Activated naive CD8-positive, alpha-beta T cell treated with anti-CD3 and anti-CD28 coated beads, Interleukin-2, amount 10 ng/mL, durations not matched to agents 7 days and 5 days (primary cell): ENCODE measurements at places on chromosomes 1 and 21. TPM values are rescaled to one million over a fixed set of nuclear protein-coding genes. Genes with fewer than 3 reads are reported as not detected.

DNA sequence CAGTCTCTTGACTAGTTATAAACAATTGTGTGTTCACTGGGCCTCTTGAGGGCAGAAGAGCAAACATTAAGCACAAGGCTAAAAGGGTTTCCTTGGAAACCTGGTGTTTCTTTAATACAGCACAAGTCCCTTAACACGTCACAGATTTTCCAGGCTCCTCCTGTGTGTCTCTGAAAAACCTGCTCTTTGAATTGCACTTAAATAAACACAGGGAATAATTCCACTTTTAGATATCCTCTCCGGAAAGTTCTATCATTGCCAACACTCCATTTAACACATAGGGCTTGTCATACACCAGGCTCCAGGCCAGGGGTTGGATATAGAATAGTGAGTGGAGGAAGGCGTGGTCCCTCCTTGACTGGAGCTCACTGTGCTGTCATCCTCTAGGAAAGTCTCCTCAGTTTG, 442.6 kb downstream of the DSCAM start:
- H3K4me1 ChIP-seq: no peaks in the 10 kb centered on the region
- DNase-seq: no peak
- H3K4me3 ChIP-seq: no peak overlapping the region
- no peaks in the 10 kb centered on the region for H3K27me3 ChIP-seq

DNA sequence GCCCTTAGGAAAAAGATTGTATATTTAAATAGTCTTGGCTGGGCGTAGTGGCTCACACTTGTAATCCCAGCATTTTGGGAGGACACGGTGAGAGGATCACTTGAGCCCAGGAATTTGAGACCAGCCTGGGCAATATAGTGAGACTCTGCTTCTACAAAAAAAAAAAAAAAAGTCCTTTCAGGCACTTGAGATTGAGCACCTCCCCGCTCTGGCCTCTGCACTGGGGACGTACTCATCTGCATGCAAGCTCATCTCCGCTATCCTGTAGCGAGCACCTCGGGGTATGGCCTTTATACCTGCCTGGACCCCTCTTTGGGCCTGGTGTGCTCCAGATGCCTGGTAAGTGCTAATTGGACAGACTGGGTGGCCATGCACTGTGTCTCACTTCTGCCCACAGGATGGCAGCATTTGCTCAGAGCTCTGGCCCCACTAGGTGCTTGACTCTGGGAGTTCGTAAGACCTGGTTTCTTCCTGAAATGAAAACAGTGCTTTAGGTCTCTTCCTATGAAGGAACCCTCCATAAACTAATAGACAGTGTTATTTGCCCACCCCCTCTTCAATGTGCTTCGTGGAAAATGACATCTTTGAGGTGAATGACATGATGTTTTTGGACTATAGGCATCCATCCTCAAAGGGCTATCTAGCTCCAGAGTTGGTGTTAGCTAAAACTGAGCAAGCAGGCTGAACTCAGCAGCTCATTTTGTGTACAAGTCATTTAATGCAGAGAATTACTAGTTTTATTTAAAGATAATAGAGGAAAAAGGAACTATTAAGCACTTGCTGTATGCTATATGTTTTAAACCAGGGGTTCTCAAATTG, 61.7 kb upstream of the ADAR start:
- no peak overlapping the region for H3K4me3 ChIP-seq
- peaks cover 6% of the 10 kb centered on the region for H3K4me1 ChIP-seq
- peak; percentile 73 for DNase-seq
- no peak overlapping the region for H3K27ac ChIP-seq

DNA sequence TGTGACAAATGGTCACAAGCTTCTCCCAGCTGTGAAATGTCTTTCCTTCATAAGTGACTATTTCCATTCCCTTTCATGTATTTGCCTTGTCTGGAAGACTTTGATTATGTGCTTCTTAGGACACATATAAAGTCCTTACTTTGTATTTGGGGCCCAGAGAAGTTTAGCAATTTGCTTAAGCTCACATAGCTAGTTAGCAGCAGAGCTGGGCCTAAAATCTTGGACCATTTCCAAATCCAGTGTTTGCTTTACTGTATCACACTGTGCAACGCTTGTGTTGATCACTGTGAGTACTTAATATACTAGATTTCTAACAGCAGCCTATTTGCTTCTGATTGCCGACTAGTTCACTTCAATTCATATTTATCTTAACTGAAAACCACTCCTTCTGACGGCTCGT, 2.2 kb upstream of the KCNA3 start:
- H3K4me1 ChIP-seq: peaks cover 15% of the 10 kb centered on the region
- no peak overlapping the region for H3K4me3 ChIP-seq
- peaks cover 31% of the 10 kb centered on the region for H3K36me3 ChIP-seq
- no peak overlapping the region for H3K27ac ChIP-seq

GRCh38 chr1:205920861-205921569, 22.2 kb downstream of the SLC26A9 start:
- H3K36me3 ChIP-seq: no peaks in the 10 kb centered on the region
- DNase-seq: no peak
- no peaks in the 10 kb centered on the region for H3K4me1 ChIP-seq
- H3K27ac ChIP-seq: no peak overlapping the region

Gene CRYZ
- 19.6 TPM for total RNA-seq

- H3K27me3 ChIP-seq: peaks cover 7% of the 10 kb centered on the region
- H3K4me3 ChIP-seq: no peak overlapping the region
- H3K4me1 ChIP-seq: no peaks in the 10 kb centered on the region
- no peaks in the 10 kb centered on the region for H3K36me3 ChIP-seq
- DNase-seq: no peak
- H3K27ac ChIP-seq: no peak overlapping the region
Observed at GRCh38 chr1:247471445-247472016, 13.6 kb upstream of the OR2B11 start.

Gene TEX35
- total RNA-seq: not detected

Gene TMEM61
- total RNA-seq: not detected

DNA sequence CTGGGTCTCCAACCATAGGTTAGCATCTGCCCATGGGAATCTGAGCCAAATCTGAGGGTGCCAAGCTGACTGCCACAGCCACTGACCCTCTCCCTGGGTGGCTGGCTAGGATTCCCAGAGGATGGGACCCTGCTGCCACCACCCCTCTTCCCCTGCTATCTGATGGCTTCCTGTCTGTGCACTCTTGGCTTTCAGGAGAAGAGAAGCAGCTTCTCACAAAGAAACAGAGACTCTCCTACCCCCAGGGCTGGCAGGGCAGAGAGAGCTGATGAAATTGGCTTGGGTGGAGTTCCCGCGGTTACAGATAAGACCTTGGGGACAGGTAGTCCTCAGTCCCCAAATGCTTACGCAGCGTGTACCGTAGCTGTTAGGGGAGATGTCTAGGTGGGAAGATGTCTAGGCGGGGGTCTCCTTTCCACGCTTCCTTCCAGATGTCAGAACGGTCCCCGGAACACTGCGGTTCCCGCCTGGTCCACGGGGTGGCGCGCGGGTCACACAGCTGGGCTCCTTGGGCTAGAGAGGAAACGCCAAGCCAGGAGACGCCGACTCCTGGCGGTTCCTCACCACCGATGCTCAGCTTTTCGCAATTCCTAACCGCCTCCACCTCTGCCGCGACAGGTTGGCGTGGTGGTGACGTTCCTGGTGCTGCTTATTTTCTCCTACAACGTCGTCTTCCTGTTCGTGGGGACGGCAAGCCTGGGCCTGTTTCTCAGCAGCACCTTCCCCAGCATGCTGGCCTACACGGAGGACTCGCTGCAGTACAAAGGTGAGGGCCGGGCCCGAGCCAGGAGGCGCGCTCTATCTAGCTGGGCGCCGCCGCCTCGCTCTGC, 40.1 kb downstream of the ELK4 start:
- no peaks in the 10 kb centered on the region for H3K27me3 ChIP-seq
- peaks cover 25% of the 10 kb centered on the region for H3K4me1 ChIP-seq
- peak overlapping the region; percentile 89 for H3K4me3 ChIP-seq

DNA sequence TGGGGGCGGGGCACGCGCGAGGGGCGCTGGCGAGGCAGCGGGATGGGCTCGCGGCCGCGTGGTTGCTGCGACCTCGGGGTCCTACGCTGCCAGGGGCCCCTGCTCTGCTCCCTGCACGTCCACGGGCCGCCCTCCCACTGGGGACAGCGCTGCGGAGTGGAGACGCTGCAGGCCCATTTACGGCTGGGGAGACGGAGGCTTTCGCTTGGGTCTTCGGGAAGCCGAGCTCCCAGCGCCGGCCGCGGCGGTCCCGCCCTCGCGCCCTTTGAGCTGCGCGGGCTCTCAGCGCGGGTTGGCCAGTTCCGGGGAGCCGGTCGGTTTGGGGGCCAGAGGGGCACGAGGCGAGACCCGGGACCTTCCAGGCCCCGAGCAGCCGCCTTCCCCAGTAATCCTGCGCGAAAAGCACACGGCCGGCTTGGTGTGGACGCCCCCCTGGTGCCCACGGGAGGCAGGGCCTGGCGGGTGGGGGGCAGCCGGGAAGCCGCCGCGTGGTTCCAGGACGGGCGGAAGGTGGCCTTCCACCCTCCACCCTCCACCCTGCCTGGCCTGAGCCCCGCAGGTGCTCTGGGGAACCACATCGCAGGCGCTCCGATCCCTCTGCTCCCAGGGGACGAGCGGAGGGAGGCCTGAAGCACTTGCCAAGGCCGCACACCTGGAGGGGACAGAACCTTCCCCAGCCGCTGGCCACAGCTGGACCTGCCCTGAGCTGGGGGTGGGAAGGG, 570 bp upstream of the PEX10 start:
- peak overlapping the region; percentile 92 for H3K4me3 ChIP-seq
- H3K4me1 ChIP-seq: peaks cover 29% of the 10 kb centered on the region
- H3K27me3 ChIP-seq: no peaks in the 10 kb centered on the region

GRCh38 chr1:91073299-91073698, 51.5 kb upstream of the ZNF644 start:
- H3K27me3 ChIP-seq: no peaks in the 10 kb centered on the region
- no peaks in the 10 kb centered on the region for H3K4me1 ChIP-seq
- no peak overlapping the region for H3K27ac ChIP-seq
- H3K4me3 ChIP-seq: no peak overlapping the region
- H3K36me3 ChIP-seq: no peaks in the 10 kb centered on the region

Gene THEM5
- not detected for total RNA-seq

DNA sequence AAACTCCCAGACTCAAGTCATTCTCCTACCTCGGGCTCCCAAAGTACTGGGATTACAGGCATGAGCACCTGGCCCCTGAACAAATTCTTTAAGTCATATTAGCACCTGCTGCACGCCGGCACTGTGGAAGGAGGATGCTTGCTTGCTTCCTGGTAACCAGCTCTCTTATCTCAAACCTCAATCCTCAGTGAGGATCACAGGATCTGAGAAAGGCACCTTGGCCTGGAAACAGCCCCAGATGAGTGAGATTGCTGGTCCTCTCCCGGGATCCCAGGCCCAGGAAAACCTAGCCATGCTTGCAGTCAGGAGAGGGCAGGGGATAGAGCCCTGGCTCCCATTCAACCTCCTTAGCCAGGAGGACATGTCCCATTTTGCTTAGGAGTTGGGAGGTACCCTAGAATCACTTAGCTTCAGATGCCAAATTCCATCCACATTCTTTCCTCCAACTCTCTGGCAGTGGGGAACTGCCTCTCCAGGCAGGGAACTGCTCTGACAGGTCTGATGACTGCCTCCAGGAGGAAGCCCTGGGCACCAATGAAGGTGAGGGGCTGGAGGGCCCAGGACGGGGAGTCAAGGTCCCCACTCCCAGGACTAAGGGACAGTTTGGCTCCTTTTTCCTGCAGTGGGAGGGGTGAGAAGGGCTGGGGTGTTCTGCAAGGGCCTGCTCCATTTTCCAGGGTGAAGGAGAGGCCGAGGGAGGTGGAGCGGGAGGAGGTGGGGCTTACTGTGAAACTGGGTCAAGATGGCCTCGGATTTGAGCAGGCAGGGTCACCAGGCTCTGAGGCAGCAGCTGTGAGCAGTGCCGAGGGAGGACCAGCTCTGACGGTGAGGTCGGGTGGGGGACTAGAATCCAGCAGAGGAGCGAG, 9.5 kb downstream of the GPR37L1 start:
- H3K27ac ChIP-seq: no peak overlapping the region
- H3K4me3 ChIP-seq: no peak overlapping the region
- no peak for DNase-seq
- peaks cover 6% of the 10 kb centered on the region for H3K4me1 ChIP-seq

Gene FCMR
- total RNA-seq: 159 TPM

DNA sequence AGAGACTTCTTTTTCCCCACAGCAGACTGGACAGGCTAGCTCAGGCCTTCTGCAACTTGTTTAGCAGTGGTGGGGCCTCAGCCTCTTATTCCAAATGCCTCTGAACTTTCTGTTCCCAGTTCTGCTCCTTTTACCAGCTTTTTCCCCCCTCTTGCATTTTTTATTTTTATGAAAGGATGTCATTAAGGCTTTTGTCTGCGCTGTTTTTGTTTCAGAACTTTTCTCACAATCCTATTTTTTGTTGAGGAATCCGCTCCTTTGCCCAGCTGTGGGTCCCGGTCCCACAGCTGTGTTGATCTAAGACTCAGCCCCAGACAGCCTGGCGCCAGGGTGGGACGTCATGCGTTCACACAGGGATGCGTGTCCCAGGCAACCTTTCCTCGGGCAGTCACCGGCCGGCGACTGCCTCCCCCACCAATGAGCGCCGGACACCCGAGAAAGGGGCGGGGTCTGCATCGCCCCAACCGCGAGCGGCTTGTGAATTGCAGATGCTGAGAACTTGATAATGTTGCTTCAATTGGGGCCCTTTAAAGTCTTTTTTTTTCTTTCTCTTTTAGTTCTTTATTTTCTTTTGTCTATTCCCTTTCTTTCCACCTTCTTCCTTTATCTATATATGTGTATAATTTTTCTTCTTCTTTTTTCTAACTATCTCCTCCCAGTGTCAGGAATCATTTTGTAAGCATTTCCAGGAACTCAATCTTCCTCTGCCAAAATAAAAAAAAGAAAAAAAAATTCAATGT, 3.0 kb upstream of the ID3 start:
- peaks cover 33% of the 10 kb centered on the region for H3K4me1 ChIP-seq
- peaks cover 30% of the 10 kb centered on the region for H3K27me3 ChIP-seq
- H3K36me3 ChIP-seq: peaks cover 4% of the 10 kb centered on the region
- H3K27ac ChIP-seq: no peak overlapping the region
- H3K4me3 ChIP-seq: peak overlapping the region; percentile 27
- peak; percentile 49 for DNase-seq

DNA sequence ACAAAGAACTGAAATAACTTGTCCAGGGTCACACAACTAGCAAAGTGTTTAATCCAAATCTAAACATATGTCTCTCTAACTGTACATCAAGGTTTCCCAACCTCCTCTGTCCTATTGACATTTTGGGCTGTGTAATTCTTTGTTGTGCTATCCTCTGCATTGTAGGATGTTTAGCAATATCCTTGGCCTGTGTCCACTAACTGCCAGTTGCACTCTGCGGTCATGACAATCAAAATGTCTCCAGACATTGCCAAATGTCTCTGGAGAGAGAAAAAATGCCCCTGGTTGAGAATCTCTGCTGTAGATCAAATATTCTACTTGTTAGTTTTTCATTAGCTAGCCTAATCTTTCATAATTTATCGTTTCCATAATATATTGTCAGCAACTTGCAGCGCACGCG, 353.4 kb upstream of the NEGR1 start:
- no peaks in the 10 kb centered on the region for H3K36me3 ChIP-seq
- H3K4me1 ChIP-seq: no peaks in the 10 kb centered on the region
- no peaks in the 10 kb centered on the region for H3K27me3 ChIP-seq
- DNase-seq: no peak

GRCh38 chr1:153928791-153929341, 6.1 kb upstream of the GATAD2B start:
- peaks cover 14% of the 10 kb centered on the region for H3K4me1 ChIP-seq
- H3K36me3 ChIP-seq: peaks cover 8% of the 10 kb centered on the region
- DNase-seq: peak; percentile 13
- no peaks in the 10 kb centered on the region for H3K27me3 ChIP-seq
- no peak overlapping the region for H3K4me3 ChIP-seq
- peak overlapping the region; percentile 82 for H3K27ac ChIP-seq
